ENCODE measurements at places on chromosomes 12 and 14.

GRCh38 chr14:21505012-21505553 is 6.1 kb downstream of the METTL3 start:
- no peak overlapping the region for H3K27ac ChIP-seq
- H3K27me3 ChIP-seq, result no peaks in the 10 kb centered on the region
- no peak overlapping the region for H3K4me3 ChIP-seq
- H3K4me1 ChIP-seq, result no peaks in the 10 kb centered on the region
- peak; percentile 37 for DNase-seq
- H3K36me3 ChIP-seq, result peaks cover 56% of the 10 kb centered on the region

DNA sequence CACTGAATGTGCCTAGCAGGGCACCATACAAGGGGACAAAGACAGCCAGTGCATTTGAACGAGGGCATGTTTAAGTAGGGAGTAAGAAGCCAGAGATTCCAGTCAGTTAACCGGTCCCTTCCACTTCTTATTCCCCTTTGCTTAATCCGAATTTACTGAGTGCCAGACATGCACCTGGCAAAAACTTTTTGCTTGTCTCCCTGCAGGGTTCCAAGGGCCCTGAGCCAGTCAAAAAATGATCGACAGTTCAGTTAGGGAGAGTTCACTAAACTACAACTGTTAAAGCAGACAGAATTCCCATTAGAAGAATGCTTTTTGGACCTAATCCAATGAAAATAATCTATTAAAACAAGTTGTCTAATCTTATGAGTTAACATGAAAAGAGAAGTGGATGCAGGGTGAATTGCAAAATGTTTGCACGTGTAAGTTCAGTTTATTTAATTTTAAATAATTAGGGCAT is 193.8 kb downstream of the TMTC2 start:
- DNase-seq, result no peak
- H3K36me3 ChIP-seq, result no peaks in the 10 kb centered on the region
- H3K27ac ChIP-seq, result no peak overlapping the region
- no peaks in the 10 kb centered on the region for H3K27me3 ChIP-seq

DNA sequence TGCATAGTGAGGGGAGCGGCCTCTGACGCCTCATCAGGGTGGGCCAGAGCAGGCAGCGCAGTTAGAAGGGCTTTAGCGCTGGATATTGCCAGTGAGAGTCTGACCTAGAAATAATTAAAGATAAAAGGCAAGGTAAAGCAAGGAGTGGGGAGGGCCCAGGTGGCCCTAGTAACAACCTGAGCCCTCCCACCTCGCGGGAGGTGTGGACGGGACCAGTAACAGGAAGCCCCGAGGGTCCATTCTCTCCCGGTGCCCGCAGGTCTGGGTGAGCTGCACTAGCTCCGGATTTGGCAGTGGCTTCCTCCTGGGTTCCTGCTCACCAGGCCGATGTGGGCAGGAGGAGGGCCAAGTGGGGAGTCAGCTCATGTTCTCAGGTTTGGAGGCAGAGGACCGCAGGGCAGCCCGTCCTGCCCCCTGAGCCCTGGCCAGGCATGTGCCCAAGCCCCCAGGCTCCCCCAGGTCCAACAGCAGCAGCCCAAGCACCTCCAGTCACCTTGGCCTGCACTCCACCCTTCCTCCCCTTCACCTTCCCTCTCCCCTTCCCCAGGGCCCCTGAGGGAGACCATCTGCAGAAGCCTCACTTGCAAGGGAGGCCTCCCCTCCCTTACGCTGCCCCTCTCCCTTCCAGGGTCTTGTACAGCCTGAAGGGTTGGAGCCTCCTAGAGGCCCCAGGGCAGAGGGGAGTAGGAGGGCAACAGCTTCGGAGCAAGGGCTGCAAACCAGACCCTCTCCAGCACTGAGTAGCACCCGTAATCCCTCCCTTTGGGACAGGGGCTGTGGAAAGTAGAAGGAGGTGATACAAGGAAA is 144.3 kb upstream of the FKBP4 start:
- H3K36me3 ChIP-seq, result peaks cover 22% of the 10 kb centered on the region
- H3K4me1 ChIP-seq, result no peaks in the 10 kb centered on the region
- no peak overlapping the region for H3K4me3 ChIP-seq

DNA sequence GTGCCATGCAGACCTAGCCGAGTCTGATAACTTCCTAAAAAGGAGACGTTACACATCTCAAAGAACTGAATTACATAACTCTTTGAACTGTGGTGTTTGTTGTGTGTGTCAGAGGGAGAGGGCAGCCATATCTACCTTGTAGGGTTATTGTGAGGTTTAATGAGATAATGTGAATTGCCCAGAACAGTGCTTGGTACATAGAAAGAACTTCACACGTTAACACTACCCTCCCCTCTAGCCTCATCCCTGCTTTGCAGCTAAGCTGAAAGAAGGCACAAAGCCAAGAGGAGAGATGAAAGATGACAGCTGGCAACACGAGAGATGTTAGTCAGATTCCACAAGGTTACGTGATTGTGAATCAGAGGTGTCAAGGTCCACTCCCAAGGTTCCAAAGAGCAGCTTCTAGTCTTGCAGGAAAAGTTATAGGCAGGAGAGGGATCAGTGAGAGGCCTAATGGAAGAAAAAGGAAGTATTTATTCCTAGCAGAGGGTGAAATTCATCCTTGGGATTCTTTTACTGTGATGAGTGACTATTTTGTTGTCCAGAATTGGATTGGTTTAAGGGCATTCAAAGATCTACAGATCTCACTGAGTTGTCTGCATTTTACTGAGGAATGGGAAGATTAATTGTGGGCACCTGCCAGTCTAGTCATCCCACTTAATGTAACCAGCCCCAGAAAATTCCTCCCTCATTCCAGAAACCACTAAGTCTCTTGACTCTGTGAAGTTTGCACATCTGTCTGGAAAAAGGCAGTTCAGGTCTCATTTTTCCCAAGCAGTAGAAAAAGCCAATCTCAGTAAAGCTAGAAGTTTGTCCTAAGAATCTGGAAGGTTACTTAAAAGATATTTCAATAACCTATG is 25.9 kb upstream of the WNK1 start:
- DNase-seq, result no peak
- H3K4me1 ChIP-seq, result peaks cover 5% of the 10 kb centered on the region
- H3K27me3 ChIP-seq, result no peaks in the 10 kb centered on the region
- no peak overlapping the region for H3K4me3 ChIP-seq
- no peaks in the 10 kb centered on the region for H3K36me3 ChIP-seq
- H3K27ac ChIP-seq, result no peak overlapping the region

DNA sequence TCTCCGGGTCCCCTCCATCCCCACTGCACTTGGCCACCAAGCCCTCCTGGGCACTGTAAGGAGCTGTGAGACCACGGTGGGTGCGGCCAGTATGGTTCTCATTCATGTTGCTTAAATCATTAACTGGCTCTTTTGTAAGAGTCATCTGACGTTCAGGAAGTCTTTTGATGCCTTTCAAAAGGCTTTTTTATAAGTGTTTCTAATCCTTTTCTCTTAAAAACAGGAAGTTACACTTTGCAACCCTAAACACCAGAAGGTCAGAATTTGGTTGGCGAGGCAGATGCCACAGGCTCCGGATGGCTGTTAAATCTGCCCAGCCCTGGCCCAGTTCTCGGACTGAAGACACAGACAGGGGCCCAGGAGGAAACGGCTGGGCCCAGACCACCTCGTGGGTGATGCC is 26.1 kb upstream of the DIO3 start:
- H3K36me3 ChIP-seq, result no peaks in the 10 kb centered on the region
- no peak overlapping the region for H3K27ac ChIP-seq
- no peaks in the 10 kb centered on the region for H3K4me1 ChIP-seq
- no peak for DNase-seq
- peaks cover 53% of the 10 kb centered on the region for H3K27me3 ChIP-seq

GRCh38 chr12:10052193-10052913 is 21.9 kb downstream of the CLEC9A start:
- H3K36me3 ChIP-seq, result no peaks in the 10 kb centered on the region
- H3K4me1 ChIP-seq, result no peaks in the 10 kb centered on the region
- DNase-seq, result no peak
- H3K27ac ChIP-seq, result no peak overlapping the region
- no peaks in the 10 kb centered on the region for H3K27me3 ChIP-seq

DNA sequence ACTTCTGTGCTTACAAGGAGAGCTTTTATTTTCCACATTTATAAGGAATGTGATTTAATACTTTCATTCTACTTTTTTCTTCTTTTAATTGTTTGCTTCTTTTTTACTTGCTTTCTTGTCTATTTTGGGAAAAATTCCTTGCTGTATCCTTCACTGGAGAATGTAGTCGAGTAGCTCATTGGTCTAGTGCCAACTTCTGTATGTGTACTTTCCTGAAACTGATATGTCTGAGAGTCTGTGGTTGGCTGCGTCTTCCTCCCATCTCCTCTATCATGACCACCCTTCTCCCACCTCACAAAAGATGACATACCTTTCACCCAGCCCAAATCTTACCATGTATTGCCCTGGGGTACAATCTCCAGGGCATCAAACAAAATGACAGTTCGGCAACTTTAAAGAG is 51.8 kb downstream of the MSRB3 start:
- H3K27ac ChIP-seq, result no peak overlapping the region
- peaks cover 4% of the 10 kb centered on the region for H3K4me1 ChIP-seq
- H3K36me3 ChIP-seq, result peaks cover 8% of the 10 kb centered on the region
- no peak for DNase-seq

GRCh38 chr14:26137161-26137560 is 460.7 kb downstream of the NOVA1 start:
- H3K36me3 ChIP-seq, result no peaks in the 10 kb centered on the region
- H3K27ac ChIP-seq, result no peak overlapping the region
- no peaks in the 10 kb centered on the region for H3K4me1 ChIP-seq
- DNase-seq, result no peak
- no peaks in the 10 kb centered on the region for H3K27me3 ChIP-seq

GRCh38 chr14:68692916-68693771 is 99.7 kb downstream of the ZFP36L1 start:
- no peak overlapping the region for H3K27ac ChIP-seq
- DNase-seq, result peak; percentile 91
- H3K4me3 ChIP-seq, result no peak overlapping the region
- no peaks in the 10 kb centered on the region for H3K27me3 ChIP-seq
- H3K36me3 ChIP-seq, result no peaks in the 10 kb centered on the region

- H3K4me3 ChIP-seq, result no peak overlapping the region
- no peaks in the 10 kb centered on the region for H3K27me3 ChIP-seq
- no peaks in the 10 kb centered on the region for H3K4me1 ChIP-seq
- DNase-seq, result no peak
- H3K27ac ChIP-seq, result no peak overlapping the region
Measured at GRCh38 chr12:47317175-47317915, 237.6 kb upstream of the AMIGO2 start.

DNA sequence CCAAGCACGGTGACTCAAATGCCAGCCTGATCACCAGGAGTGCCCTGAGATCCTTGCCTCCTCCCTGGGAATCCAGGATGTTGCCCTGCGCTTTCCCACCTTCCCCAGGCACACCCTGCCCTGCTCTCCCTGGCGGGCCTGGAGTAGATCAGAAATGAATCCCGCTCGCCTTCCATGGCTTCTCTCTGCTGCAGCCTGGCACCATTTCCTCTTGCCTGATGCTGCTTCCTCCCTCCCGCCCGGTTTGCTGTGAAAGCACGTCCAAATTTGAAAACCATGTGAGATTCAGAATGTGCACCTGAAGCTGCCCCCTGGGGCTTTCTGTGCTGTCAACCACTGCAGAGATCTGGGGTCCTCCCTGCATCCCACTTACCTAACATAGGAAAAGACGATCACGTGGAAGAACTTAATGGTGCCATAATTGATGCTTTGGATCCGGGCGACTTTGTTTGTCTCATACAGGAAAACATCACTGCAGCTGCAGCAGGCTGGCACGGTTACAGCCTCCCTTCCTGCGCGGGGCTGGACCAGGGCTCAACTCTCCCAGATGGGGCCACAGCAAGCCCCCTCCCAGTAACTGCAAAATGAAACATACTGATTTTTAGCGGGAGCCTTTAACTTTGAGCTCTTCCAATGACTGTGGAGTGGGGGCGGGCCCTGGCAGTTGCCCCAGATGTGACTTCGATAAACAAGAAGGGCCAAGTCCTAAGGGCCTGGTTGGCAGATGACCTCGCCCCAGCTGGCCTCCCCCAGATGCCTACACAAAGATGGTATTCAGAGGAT is 24.9 kb upstream of the C12orf76 start:
- H3K27ac ChIP-seq, result no peak overlapping the region
- no peaks in the 10 kb centered on the region for H3K27me3 ChIP-seq
- no peaks in the 10 kb centered on the region for H3K36me3 ChIP-seq
- peaks cover 1% of the 10 kb centered on the region for H3K4me1 ChIP-seq

- no peaks in the 10 kb centered on the region for H3K27me3 ChIP-seq
- H3K4me1 ChIP-seq, result peaks cover 11% of the 10 kb centered on the region
- H3K4me3 ChIP-seq, result no peak overlapping the region
- H3K27ac ChIP-seq, result no peak overlapping the region
Measured at GRCh38 chr12:92550661-92551060, 152.1 kb upstream of the PLEKHG7 start.

GRCh38 chr12:119676573-119676972 is 8.6 kb downstream of the PRKAB1 start:
- H3K27ac ChIP-seq, result no peak overlapping the region
- H3K27me3 ChIP-seq, result no peaks in the 10 kb centered on the region
- peaks cover 6% of the 10 kb centered on the region for H3K4me1 ChIP-seq
- H3K36me3 ChIP-seq, result peaks cover 97% of the 10 kb centered on the region
- no peak overlapping the region for H3K4me3 ChIP-seq

GRCh38 chr14:60116181-60116580 is 24.5 kb downstream of the PCNX4 start:
- H3K27me3 ChIP-seq, result no peaks in the 10 kb centered on the region
- H3K27ac ChIP-seq, result no peak overlapping the region
- peaks cover 13% of the 10 kb centered on the region for H3K36me3 ChIP-seq
- peak; percentile 75 for DNase-seq
- no peak overlapping the region for H3K4me3 ChIP-seq

GRCh38 chr12:131628766-131629448 is 82.0 kb upstream of the SFSWAP start:
- no peak overlapping the region for H3K27ac ChIP-seq
- no peak overlapping the region for H3K4me3 ChIP-seq
- H3K4me1 ChIP-seq, result peaks cover 1% of the 10 kb centered on the region
- no peaks in the 10 kb centered on the region for H3K27me3 ChIP-seq
- DNase-seq, result no peak

DNA sequence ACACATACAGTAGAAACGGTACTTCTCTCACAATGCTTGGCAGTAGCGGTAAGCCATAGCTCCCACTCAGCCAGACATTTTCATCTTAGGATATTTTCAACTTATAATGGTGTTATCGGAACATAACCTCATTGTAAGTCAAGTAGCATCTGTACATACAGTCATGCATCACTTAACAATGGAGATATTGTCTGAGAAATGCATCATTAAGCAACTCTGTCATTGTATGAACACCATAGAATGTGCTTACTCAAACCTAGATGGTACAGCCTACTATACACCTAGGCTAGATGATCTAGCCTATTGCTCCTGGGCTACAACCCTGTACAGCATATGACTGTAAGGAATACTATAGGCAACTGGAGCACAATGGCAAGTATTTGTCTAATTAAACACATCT is 40.8 kb downstream of the RPS6KA5 start:
- no peak for DNase-seq
- H3K27ac ChIP-seq, result no peak overlapping the region
- H3K36me3 ChIP-seq, result no peaks in the 10 kb centered on the region
- H3K4me1 ChIP-seq, result no peaks in the 10 kb centered on the region

DNA sequence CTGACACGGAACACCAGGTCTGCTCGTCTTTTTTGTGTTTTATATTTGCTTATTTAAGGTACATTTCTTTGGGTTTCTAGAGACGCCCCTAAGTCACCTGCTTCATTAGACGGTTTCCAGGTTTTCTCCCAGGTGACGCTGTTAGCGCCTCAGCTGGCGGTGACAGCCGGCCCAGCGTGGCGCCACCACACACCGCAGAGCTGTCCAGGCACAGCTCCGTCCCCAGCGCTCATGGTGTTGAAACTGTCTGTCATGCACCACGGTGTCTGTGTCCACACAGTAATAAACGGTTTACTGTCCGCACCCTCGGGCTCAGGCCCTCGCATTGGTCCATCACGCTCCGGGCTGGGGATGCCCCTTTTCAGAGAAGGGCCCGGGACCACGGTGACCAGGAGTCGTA is 15.5 kb downstream of the DEGS2 start:
- H3K4me3 ChIP-seq, result no peak overlapping the region
- DNase-seq, result no peak
- peaks cover 8% of the 10 kb centered on the region for H3K4me1 ChIP-seq
- H3K27me3 ChIP-seq, result no peaks in the 10 kb centered on the region
